ENCODE measurements at places on chromosomes 1 and 21. TPM values are rescaled to one million over a fixed set of nuclear protein-coding genes. Genes with fewer than 3 reads are reported as not detected.

Gene NHLH1
- not detected for polyA plus RNA-seq

Gene CLCA2
- 0.03 TPM for polyA plus RNA-seq

Gene TGFB2
- 0.51 TPM for polyA plus RNA-seq

Gene WNT9A
- polyA plus RNA-seq, result 0.80 TPM

Gene C1orf116
- polyA plus RNA-seq, result 0.07 TPM

Gene TNNT2
- 31,279 TPM for polyA plus RNA-seq

Gene KCNJ15
- 0.10 TPM for polyA plus RNA-seq

Gene HAO2
- polyA plus RNA-seq, result 0.01 TPM

Gene KCNQ4
- 1.0 TPM for polyA plus RNA-seq

Gene MECR
- polyA plus RNA-seq, result 31.1 TPM

Gene KCNA3
- polyA plus RNA-seq, result 0.04 TPM

Gene S100A7A
- not detected for polyA plus RNA-seq

Gene CTSE
- not detected for polyA plus RNA-seq
